ENCODE measurements at places on chromosomes 5 and 9.

- DNase-seq, result no peak
Measured at GRCh38 chr5:141322261-141322660, 1.7 kb upstream of the TAF7 start.

GRCh38 chr5:10896016-10896415 is 135.0 kb upstream of the DAP start:
- DNase-seq, result no peak

- no peak for DNase-seq
Measured at GRCh38 chr5:80057921-80058320, 22.8 kb downstream of the THBS4 start.

GRCh38 chr9:72485821-72486593 is 35.4 kb upstream of the TMC1 start:
- no peak for DNase-seq

GRCh38 chr9:37732952-37733351 is 20.7 kb upstream of the TRMT10B start:
- no peak for DNase-seq

DNA sequence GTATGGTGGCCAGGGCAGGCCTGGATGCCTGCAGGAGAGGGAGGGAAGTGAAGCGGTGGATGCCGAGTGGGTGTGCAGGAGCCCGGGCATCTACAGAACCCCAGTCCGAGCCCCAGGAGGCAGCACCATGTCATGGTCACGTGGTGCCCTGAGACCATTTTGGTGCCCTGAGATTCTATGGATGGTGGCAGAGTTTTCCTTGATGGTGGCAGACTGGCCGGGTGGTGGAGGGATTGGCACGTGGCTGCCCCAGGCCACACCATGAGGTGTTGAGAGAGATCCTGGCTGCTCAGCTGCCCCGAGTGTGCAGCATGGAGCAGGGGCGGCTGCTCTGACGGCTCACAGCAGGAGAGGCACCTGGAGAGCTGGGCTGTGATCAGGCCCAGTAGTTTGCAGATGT is 52.3 kb downstream of the SYK start:
- no peak for DNase-seq

DNA sequence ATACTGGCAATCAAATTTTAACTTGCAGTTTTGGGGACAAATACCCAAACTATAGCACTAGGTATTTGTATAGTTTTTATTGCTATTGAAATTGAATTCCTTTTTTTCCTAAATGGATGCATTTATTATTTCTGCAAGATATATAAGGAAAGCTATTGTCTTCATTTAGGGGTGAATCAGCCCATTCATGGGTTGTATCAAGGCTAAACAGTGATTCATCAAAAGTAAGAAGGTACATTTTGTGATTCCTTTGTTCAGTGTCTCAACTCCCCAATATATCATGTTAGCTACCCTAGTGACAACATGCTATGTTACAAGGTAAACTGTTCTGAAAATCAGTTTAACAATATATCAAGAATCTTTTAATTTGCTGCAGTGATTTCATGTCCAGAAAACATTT is 185.7 kb downstream of the PLK2 start:
- DNase-seq, result no peak

DNA sequence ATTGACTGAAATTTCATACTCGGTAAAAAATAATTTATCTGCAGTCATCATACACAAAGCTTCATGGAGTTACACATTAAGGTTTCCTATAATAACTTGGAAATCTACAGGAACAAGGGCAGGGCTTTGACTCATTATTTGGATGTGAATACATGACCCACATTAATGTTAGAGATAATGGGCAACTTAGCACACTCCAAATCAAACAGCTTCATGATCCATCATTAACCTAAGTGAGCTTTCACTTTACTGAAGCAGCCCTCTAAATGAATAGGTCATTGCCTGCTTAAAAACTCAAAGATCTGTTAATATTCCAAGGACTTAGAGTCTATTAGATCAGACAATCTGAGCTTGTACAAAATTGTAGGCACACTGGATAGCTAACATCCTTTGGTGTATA is 9.0 kb downstream of the CDH12 start:
- no peak for DNase-seq

DNA sequence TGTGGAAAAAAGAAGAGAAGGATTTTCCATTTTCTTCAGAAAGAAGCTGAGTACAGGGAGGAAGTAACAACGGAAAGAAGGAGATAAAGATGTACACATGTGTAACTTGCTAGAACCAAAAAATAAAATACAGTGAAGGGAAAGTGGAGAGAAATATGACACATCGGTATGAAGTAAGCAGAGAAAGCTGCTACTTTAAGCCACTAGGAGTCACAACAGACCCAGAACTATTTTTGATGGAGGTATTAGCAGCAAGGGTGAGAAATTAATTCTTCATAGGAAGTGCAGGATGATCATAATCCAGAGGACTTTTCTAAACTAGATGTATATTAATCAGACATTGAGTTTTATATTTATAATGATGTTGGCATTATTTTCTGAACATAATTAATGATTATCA is 88.5 kb downstream of the FAM174A start:
- peak; percentile 9 for DNase-seq

DNA sequence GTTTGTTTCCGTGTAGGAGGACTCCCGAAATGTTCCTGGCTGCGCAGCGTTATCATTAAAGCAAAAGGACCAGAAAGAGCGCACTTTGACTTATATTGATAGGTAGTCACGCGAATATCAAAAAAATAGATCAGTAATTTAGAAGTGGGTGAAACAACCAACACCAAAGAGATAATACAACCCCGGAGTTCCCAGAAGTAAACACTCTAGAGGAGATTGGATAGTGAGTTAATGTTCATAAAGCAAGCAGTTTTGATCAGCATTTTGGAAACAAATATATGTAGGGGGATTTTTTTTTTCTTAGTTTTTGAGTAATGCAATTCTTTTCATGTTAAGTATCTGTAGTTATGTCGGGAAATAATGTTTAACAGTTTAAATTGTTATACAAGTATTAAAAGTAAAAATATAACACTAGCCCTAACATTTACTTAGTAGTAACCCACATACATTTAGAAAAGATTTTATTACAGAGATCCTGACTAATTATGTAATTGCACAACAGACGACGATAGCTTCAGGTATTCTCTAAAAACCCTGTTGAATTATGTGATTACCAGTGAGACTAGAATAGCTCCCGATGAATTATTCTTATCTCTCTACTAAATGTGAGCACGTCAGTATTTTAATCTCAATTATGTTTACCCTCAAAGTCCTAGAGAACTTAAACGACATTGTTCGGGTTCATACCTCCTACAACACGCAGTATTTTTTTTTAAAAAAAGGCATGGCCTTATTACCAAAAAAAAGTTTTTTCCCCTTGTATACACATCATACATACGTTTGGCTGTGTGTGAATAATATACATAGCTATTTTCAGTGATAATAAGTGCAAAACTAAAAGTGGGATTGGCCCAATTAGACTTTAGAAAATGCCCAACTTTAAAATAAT is 9.4 kb upstream of the NFIB start:
- DNase-seq, result no peak

GRCh38 chr9:69797675-69798074 is 22.9 kb upstream of the CFAP95 start:
- DNase-seq, result no peak

DNA sequence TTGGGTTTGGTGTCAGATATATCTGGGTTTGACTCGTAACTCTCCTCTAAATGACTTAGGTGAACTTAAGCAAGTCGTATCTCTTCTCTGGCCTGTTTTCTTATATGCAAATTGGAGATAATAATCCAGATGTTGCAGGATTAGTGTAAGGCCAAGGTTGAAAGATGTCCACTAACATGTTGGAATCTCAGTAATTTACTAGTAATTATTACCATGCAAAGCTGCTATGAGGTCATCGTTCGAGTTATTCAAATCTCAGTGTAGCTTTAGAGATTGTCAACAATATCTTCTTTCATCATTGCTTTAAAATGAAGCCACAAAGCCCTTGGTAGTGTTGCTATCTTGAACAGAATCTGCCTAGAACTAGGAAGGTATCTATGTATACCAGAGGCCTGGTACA is 437.7 kb upstream of the KLF4 start:
- DNase-seq, result no peak

- no peak for DNase-seq
Measured at GRCh38 chr5:129398026-129398678, 61.9 kb upstream of the ADAMTS19 start.

- no peak for DNase-seq
Measured at GRCh38 chr5:39396843-39397242, 27.9 kb downstream of the DAB2 start.

DNA sequence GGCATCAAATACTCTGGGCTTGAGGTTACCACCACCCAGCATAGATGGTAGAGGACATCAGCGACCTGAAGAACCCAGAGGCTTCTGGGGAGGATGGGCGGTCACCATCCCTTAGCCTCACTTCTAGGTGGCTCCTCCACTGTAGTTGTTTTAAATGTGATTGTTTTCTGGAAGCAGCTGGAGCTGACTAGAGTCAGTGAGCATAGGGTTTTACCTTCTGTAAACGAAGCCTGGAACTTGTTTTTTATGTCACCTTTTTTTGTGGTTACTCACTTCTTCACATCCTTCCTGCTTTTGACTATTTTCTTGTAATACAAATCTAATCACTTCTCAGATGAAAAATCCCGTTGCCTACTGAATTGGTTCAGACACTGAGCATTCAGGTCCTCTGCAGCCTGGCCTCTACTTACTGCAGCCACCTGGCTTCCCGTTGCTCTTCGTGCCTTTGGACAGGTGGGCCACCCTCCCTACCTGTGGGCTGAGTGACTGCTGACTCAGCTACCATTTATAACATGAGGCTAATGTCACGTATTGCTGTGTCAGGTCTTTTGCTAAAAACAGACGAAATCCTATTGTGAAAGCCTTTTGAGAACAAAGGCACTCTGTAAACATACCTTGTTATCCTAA is 167.8 kb downstream of the MAN2A1 start:
- DNase-seq, result no peak

- DNase-seq, result peak; percentile 66
Measured at GRCh38 chr5:140357726-140358093, 2.3 kb upstream of the SLC4A9 start.

- DNase-seq, result no peak
Measured at GRCh38 chr5:9165546-9165945, 380.3 kb downstream of the SEMA5A start.

GRCh38 chr9:126480813-126481212 is 132.9 kb upstream of the LMX1B start:
- DNase-seq, result no peak

GRCh38 chr5:28400076-28400475 is 1361.7 kb upstream of the CDH9 start:
- no peak for DNase-seq

DNA sequence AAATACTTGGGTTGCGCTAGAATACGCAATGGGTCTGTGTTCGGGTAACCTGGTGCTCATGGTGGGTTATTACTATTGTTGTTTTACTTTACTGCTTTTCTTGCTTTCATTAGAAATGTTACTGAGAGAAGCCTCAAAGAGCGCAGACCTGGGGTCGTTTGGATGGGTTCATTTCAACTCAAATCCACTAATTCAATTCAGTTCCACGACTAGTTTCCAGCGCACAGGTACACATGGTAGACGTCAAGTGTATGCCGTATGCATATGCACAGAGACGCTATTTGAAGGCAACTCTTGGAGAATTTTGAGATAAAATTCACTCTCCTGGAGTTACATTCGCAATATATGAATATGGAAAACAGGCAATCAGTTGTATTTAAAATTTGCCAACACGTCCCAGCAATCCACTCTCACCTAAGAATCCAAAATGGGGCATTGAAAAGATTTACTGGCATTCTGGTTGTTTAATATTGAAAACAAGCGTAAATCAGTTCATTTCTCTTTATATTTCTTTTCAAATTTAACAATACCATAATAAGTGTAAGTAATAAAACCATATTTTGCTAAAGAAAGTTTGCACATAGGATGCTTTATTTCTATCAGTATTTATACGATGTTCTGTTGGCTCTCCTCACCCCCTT is 4.4 kb upstream of the PAX5 start:
- DNase-seq, result no peak

GRCh38 chr5:151068433-151069197 is 12.2 kb downstream of the TNIP1 start:
- DNase-seq, result no peak

DNA sequence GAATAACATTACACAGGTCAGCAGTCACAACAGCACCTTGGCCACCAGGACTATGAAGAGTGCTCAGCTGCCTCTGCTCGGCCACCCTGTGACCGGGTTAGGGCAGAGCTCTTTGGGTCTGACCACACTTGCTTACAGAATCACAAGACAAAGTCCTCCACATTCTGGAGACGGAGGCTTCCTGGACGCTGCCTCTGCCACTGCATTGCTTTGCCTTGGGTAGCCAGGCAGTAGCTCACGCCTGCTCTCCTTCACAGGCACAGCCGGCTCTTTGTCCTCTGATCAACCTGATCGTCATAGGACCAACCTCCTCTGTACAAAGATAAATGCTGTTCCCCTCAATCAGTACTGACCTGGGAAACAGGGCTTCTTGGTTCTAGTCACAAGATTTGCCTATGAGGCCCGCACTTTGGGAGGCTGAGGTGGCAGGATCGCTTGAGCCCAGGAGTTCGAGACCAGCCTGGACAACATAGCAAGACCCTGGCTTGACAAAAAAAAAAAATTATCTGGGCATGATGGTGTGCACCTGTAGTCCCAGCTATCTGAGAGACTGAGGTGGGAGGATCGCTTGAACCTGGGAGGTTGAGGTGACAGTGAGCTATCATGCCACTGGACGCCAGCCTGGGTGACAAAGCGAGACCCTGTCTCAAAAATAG is 128.4 kb upstream of the IER5L start:
- DNase-seq, result no peak

DNA sequence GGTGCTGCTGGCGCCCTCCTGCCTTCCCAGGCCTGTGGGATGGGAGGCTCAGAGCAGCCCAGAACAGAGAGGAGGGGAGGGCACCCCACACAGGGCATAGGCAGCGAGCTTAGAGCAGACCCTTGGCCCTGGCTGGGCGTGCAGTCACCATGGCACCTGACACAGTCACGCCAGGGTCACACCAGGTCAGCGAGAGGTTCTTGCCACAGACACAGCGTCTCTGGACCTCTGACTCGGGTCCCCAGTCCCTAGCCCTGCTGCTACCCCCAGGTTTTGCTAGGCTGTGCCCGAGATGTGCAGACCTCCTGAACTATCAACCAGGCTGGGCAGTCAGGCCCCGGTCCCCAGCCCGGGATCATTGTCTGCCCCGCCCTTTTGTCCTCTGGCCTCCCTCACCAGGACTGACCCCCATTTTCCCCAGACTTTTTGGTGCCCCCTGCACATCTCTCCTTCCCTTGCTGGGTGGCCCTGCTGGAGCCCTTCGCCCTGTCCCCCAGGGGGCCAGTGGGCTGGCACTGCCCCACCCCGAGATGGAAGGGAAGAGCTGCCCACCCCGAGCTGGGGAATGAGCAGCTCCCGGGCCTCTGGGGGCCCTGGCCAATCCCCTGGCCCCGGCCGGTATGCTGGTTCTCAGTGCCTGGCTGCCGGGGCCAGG is 24.5 kb upstream of the NOTCH1 start:
- DNase-seq, result no peak
